ENCODE measurements at places on chromosomes 12 and 14. TPM values are rescaled to one million over a fixed set of nuclear protein-coding genes. Genes with fewer than 3 reads are reported as not detected.
A peak's percentile ranks its signal among the peaks of the same experiment; 100 is the strongest.

DNA sequence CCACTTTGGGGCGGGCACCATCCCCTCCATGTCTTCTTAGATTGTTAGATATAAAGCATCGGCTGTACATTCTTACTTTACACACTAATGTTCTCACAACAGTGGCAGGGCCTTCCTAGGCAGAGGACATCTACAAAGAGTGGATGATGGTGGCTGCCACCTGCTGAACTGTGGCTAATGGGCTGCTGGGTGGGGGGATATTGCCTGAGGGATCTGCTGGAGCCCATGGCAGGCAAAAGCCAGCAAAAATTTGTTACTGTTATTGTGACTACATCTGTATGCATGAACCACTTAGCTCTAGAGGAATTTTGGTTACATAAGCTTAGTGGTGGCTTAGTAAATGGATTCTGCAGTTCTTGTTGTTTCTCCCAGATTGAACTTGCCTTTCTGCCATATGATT, 52.6 kb downstream of the DIP2B start:
- DNase-seq, result no peak

DNA sequence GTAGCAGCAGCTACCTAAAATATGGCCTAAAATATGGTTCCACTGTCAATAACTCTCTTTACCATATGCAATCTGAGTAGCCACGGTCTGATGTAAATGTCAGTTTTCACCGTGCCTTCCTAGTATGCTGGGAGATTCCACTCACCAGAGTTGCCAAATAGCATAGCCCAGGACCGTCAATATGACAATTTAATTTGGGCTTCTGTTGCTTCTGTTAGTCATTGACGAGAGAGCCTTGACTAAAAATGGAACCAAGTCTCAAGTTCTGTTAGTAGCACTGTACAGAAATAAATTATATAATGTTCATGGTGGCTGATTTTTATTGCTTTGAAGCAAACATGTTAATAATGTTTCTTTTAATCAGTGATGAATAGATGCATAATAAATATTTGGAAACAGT, 348.4 kb downstream of the BCAT1 start:
- DNase-seq, result no peak

The GARIN6 gene
- total RNA-seq, result not detected

DNA sequence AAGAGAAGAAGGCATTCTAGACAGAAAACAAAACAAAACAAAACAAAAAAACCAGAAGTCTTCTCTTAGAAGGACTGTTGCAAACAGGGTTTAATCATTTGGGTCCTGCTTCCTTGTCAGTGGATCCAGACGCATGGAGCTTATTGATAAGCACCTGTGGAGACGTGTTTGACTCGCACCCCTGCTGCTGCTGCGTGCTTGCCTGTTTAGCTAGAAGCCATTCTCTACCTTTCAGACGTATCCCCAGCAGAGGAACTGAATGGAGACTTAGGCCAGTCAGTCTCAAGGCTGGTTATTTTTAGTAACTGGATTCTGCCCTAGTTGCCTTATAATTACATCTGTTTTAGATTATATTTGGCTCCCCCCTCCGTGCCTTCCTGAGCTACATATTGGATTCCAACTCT, 186.1 kb upstream of the EEA1 start:
- no peak for DNase-seq

DNA sequence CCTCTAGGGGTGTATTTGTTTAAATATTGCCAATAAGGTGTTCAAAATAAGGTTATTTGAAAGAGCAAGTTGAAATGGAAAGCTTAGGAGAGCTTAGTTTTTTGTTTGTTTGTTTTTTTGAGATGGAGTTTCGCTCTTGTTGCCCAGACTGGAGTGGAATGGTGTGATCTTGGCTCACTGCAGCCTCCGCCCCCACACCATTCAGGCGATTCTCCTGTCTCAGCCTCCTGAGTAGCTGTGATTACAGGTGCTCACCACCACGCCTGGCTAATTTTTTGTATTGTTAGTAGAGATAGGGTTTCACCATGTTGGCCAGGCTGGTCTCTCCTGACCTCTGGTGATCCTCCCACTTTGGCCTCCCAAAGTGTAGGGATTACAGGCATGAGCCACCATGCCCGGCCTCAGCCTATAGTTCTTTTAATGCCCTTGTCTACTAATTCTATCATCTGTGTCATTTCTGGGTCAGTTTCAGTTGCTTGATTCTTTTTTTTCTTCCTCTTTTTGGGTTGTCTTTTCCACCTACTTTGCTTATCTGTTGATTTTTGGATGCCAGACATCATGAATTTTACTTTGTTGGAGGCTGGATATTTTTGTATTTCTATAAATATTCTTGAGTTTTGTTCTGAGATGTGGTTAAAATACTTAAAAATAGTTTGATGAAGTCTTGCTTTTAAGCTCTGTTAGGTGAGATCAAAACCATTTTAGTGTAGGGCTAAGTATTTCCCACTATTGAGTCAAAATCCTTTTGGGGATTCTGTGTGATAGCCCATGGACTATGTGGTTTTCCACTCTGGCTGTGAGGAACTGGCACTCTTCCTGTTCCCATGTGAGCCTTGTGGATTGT, 18.7 kb downstream of the RCOR1 start:
- DNase-seq, result no peak

DNA sequence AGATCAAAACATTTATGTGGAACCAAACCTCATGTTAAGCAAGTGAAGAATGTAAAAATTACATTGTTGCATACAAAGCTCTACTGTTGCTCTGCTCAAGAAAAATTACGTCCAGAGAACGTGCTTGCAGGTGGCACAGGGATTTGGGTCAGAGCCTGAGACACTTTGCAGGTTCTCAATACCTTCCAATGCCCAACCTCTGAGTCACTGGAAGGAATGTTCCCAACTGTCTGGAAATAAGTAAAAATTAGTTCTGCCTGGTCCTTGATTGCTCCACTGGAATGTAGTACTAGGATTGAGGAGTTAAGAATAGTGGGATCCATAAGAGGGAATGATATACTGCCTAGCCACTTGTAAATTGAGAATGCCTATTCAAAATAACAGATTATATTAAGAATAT, 2.8 kb upstream of the IFNG start:
- DNase-seq, result no peak

DNA sequence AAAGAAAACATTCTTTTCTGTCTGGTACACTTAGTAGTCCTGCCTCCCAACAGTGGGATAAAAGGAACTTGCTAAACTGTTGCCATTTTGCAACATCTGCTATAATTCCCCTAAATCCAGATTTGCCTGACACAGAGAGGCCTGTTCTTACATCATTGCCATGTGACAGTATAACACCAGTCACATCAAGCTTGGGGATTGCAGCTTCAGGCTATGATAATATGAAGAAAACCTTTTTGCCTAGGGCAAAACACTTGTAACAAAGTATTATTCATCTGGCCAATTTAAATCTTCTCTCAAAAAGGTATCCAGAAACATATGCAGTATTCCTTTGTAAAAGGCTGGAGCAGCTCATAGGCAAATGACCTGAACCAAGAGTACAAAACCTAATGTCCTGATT, 80.9 kb upstream of the OTX2 start:
- no peak for DNase-seq

DNA sequence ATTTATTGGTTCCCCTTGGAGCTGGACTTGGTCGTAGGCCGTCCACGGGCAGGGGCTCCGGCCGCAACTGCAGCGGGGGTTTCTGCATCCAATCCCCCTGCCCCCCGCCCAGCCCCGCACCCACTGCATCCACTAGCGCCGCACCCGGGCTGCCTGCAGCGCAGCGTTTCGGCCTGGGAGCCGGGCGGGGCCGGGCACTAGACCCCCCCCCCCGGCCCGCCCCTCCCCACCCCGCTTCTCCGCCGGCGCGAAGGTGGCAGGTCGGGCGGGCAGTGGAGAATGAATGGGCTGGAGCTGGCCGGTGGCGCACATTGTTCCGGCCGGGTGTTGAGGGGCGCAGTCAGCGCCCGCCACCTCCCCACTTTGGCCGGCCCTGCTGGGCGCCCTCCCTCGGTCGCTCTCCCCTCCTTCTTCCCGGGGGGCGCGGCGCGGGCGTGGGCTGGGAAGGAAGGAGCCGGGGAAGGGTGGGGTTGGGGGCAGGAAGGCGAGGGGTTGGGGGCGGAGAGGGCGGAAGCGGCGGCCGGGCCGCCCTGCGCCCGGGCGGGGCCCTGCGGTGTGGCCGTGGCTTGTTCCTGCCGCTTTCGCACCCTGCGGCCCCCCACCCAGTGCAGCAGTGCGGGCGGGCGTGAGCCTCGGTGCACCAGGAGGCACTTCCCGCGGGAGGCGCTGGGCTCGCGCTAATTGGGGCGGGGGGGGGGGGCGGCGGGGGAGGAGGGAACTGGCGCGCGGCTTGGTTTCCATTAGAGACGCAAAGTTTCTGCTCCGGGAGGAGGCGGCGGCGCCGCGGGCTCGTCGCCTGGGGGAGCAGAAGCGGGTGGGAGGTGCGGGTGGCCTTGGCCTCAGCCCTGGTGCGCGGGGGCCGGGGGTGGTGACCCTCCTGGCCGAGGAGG, 841 bp downstream of the CALM1 start:
- DNase-seq, result peak; percentile 54

DNA sequence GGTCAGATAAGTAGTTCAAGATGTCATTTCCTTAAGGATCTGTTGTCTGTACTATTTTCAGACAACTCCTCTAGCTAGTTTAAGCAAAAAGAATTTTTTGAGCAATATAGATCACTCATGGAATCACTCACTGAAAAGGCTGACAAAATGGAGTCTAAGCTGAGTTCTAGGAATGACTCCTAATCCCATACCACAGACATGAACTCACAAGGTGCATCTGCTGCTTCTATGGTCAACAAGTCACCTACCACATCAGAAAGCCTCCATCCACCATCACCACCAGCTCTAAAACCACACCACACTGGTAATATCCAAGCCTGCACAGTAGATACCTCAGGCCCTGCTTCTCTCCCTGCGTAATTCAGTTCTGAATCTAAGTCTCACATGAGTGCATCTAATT, 33.0 kb downstream of the PWP1 start:
- no peak for DNase-seq

The NCKAP5L gene
- total RNA-seq, result 12.1 TPM

GRCh38 chr12:83185241-83185640, 498.5 kb downstream of the TMTC2 start:
- no peak for DNase-seq

The HSP90AA1 gene
- 860 TPM for total RNA-seq

DNA sequence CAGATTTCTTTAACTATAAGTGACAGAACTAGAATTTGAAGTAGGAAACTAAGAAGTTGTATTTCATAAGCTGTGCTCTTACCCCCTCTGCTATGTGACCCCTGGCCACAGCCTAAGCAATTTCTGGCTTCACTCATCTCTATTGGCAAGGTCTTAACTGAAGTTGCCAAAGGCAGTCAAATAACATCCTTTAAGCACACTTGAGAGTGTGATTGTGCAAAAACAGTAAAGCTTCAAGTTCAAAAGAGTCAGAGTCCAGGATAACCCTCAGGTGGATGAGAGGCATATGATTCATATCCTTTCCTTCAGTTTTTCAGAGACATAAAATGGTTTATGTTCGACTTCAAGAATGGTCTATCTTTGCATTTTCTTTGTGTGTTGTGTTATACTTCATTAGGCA, 45.2 kb downstream of the GRIP1 start:
- DNase-seq, result no peak

- DNase-seq, result no peak
These were observed 3.2 kb upstream of the CLEC9A start for GRCh38 chr12:10027311-10027710.

DNA sequence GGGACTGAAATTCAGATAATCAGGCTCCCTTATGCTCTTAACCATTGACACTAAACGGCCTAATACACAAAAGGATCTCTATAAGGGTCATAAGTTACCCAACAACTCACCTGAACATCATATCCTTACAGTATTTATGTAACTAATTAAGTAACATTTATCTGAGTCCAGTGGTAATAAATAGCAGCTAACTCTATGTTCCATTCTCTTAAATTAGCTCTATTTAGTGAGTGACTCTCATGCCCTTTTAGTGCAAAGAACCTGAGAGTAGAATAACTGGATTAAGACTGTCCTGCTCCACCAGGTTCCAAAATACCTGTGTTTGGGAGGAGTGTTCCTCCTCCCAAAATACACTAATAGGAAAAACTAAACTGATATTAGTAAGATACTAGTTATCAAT, 9.8 kb downstream of the SCAF11 start:
- DNase-seq, result no peak

DNA sequence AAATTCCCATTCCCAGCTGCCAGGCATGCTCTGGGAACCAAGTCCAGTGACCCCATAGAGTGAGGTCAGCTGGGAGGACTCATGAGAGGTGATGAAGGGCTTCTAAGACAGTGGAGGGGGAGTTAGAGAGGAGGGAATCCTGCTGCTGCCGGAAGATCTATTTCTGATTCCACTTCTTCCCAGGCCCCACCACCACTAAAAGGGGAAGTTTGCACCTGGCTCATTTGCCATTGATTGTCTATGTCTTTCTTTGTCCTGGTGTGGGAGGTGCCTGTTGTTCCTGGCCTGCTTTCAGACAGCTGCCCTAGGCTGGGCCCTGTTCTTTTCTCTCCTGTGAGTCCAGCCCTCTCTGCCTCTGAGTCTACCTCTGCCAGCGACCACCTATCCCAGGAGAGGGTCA, 3.0 kb upstream of the KRT6A start:
- no peak for DNase-seq

The MANSC4 gene
- total RNA-seq, result not detected

GRCh38 chr14:68891851-68892660, 87.0 kb downstream of the ACTN1 start:
- peak; percentile 43 for DNase-seq

GRCh38 chr12:129179941-129180553, 326.8 kb downstream of the GLT1D1 start:
- no peak for DNase-seq

The NGB gene
- total RNA-seq, result not detected

DNA sequence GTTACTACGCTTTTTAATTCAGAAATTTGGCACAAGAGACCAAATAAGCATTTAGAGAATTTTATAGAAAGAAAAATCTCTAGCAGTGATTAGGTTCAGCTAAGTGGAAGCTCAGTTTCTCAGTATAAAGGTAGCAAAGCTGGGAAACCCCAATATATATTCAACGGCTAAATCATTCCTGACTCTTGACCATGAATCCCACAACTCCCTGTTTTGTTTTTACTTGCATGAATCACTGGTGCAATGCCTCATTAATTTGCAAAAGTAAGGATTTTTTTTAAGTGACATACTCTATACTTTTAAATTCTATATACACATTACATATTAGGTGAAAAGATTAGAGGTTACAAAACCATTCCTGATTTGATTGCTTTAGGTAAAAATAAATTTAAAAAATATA, 74.3 kb upstream of the PLEKHG7 start:
- no peak for DNase-seq

The DAO gene
- not detected for total RNA-seq

- DNase-seq, result no peak
These were observed 90.0 kb upstream of the PLEKHA5 start for GRCh38 chr12:19039515-19039914.

- no peak for DNase-seq
These were observed 4.2 kb downstream of the SPRYD3 start for GRCh38 chr12:53074999-53075370.

- DNase-seq, result no peak
These were observed 12.2 kb upstream of the RHOJ start for GRCh38 chr14:63192085-63192484.

The CLEC4D gene
- total RNA-seq, result 0.33 TPM

GRCh38 chr14:102965282-102965681, 42.8 kb downstream of the AMN start:
- DNase-seq, result no peak
